ENCODE measurements at places on chromosomes 12 and 14.

DNA sequence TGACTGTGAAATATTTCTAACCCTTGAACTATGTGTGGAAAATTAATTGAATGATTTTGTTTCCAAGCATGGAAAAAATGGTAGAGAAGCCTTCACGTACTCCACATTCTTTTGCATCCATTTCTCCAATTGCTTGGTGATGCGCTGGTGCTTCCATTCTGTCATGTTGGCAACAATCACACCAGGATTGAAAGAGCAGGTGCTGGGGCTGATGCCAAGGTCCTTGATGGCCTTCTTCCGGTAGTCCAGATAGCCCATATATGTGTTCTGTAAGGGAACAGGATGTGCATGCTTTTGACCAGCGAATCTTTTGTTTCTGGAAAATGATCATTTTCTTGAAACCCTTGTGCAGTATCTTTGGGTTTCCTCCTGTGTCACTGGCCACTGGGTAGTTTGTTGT is 28.6 kb downstream of the TDG start:
- no peak for DNase-seq

- no peak for DNase-seq
Observed at GRCh38 chr12:104567832-104568486, 111.2 kb downstream of the CHST11 start.

- DNase-seq, result no peak
Observed at GRCh38 chr12:127260531-127260930, 1006.4 kb upstream of the TMEM132C start.

GRCh38 chr12:106284358-106285105 is 18.0 kb upstream of the TCP11L2 start:
- no peak for DNase-seq

DNA sequence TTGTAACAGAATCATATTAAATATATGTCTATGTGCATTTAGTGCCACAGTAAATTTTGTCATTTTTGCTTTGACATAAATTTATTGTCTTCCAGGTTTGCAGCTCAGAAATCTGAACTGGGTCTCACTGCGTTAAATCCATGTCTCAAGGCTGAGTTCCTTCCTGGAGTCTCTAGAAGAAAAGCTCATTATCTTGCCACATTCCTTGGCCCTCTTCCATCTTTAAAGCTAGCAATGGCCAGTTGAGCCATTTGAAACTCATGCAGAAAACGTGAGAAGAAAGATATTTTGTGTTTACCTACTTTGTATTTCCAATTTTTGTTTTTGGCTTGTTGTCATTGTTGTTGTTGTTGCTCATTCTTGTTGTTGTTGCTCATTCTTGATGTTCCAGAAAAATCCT is 10.7 kb downstream of the PRH1 start:
- DNase-seq, result no peak

- DNase-seq, result no peak
Observed at GRCh38 chr14:77058117-77058516, 29.6 kb upstream of the IRF2BPL start.

GRCh38 chr14:105622329-105622955 is 96.1 kb downstream of the TMEM121 start:
- no peak for DNase-seq

All from activated naive CD4-positive, alpha-beta T cell treated with anti-CD3 and anti-CD28 coated beads, Interleukin-2, amount 50 U/mL, for 16 hours (primary cell).